ENCODE measurements at places on chromosomes 5 and 9. TPM values are rescaled to one million over a fixed set of nuclear protein-coding genes. Genes with fewer than 3 reads are reported as not detected.
A peak's percentile ranks its signal among the peaks of the same experiment; 100 is the strongest.

The PDCD1LG2 gene
- 1.7 TPM for total RNA-seq

The OR1L1 gene
- total RNA-seq = not detected

The CER1 gene
- not detected for total RNA-seq

The SLC46A2 gene
- 13.0 TPM for total RNA-seq

The LTC4S gene
- total RNA-seq = 19.6 TPM

The SOHLH1 gene
- not detected for total RNA-seq

The NR4A3 gene
- total RNA-seq = 6.2 TPM

The TNFSF8 gene
- total RNA-seq = 4.8 TPM

The ZDHHC11B gene
- 26.4 TPM for total RNA-seq

The FSTL4 gene
- total RNA-seq = 2.9 TPM

The HTR4 gene
- total RNA-seq = not detected

The PHYKPL gene
- 87.9 TPM for total RNA-seq

GRCh38 chr9:79346350-79347020 lies 225.3 kb upstream of the TLE4 start:
- no peak overlapping the region for H3K27ac ChIP-seq
- no peak overlapping the region for H3K4me3 ChIP-seq
- no peaks in the 10 kb centered on the region for H3K27me3 ChIP-seq

DNA sequence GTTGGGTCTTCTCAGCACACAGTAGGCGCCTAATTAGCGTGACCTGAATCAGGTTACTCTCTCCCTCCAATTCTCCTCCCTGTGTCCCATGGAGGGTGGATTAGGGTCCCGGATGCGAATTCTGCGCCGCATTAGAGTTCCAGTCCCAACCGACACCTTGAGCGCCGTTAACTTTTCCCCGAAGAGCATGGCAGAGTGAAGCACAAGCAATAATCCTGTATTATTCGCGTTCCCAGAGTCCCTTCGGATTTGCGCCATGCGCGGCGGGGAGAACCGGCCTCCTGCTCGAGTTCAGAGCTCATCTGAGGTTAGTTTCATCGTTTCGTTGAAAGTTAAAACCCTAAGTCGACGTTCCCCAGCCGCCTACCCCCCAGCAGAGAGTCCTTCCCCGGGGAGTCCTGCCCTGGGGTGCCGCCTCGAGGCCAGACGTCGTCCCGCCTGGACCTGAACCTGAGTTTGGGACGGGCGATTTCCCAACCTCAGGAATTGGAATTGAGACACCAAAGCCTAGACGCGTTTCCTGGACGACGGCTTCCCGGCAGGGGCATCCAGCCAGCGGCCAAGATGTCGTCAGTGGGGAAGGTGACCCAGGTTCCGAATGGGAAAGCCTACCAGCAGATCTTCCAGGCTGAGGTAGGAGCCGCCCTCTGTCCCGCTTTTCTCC lies at the start of gene CCDC180:
Gene CCDC180, plus strand, starts transcription at position 160 of the 664 bp plus-strand sequence. Its CDS starts 405 bp downstream, at position 565.
- H3K4me3 ChIP-seq = no peak within 1 kb of the TSS
- H3K4me1 ChIP-seq = no peaks in the 10 kb centered on the region
- no peak within 1 kb of the TSS for H3K27ac ChIP-seq
- peaks cover under 1% of the 10 kb centered on the region for H3K36me3 ChIP-seq

DNA sequence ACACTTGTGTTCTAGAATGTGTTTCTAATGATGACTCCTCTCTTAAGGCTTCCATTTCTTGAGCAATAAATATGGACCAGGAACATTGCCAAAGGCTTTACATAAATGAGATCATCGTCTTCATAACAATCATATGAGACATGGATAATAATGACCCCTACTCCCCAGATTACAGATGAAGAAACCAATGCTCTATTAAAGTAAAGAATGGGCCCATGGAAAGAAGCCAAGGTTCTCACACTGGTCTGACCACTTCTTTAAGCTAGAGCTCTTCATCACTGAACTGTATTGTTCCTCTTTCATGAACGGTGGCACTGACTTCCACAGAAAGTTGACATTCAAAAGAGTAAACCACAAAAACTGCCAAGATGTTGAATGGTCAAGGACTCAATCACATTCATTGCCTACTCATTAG lies 65.3 kb downstream of the MARCHF3 start:
- no peaks in the 10 kb centered on the region for H3K27me3 ChIP-seq
- H3K36me3 ChIP-seq = no peaks in the 10 kb centered on the region
- H3K4me3 ChIP-seq = no peak overlapping the region
- no peak overlapping the region for H3K27ac ChIP-seq
- DNase-seq = no peak

DNA sequence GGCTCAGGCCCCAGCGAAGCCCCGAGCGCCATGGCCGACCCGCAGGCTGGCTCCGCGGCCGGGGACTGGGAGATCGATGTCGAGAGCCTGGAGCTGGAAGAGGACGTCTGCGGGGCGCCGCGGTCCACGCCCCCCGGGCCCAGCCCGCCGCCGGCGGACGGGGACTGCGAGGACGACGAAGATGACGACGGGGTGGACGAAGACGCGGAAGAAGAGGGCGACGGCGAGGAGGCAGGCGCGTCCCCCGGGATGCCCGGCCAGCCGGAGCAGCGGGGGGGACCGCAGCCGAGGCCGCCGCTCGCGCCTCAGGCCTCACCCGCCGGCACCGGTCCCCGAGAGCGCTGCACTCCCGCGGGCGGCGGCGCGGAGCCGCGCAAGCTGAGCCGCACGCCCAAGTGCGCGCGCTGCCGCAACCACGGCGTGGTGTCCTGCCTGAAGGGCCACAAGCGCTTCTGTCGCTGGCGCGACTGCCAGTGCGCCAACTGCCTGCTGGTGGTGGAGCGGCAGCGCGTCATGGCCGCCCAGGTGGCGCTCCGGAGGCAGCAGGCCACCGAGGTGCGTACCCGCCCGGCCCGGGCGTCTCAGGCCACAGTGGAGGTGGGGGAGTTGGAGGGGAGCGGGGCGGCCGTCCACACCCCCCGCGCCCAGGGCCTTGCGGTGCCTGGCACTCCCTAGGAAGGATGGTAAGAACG lies 1.6 kb downstream of the DMRT2 start:
- H3K27ac ChIP-seq = no peak overlapping the region
- H3K36me3 ChIP-seq = no peaks in the 10 kb centered on the region
- peak; percentile 64 for DNase-seq
- peaks cover 100% of the 10 kb centered on the region for H3K27me3 ChIP-seq

DNA sequence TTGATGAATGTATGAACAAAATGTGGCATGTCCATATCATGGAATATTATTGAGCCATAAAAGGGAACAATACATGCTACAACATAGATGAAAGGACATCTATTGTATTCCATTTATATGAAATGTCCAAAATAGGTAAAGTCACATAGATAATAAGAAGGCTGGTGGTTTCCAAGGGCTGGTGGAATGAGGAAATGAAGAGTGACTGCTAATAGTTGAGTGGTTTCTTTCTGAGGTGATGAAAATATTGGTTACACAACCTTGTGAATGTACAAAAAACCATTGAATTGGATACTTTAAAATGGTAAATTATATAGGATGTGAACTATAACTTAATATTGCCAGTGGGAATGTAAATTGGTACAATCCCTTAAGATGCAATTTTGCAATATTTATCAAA lies 5.2 kb downstream of the ARSB start:
- H3K36me3 ChIP-seq = no peaks in the 10 kb centered on the region
- no peak for DNase-seq
- no peak overlapping the region for H3K27ac ChIP-seq
- no peaks in the 10 kb centered on the region for H3K4me1 ChIP-seq
- no peaks in the 10 kb centered on the region for H3K27me3 ChIP-seq

GRCh38 chr5:158677470-158677838 lies 422.3 kb downstream of the EBF1 start:
- no peak for DNase-seq
- H3K27me3 ChIP-seq = no peaks in the 10 kb centered on the region
- H3K36me3 ChIP-seq = no peaks in the 10 kb centered on the region
- H3K4me1 ChIP-seq = no peaks in the 10 kb centered on the region
- no peak overlapping the region for H3K27ac ChIP-seq
- no peak overlapping the region for H3K4me3 ChIP-seq

- H3K27me3 ChIP-seq = no peaks in the 10 kb centered on the region
- H3K4me3 ChIP-seq = no peak overlapping the region
- no peak for DNase-seq
- H3K36me3 ChIP-seq = no peaks in the 10 kb centered on the region
Measured at GRCh38 chr5:18653216-18653752, 1019.0 kb downstream of the TAF11L14 start.

- H3K4me3 ChIP-seq = no peak overlapping the region
- no peak for DNase-seq
- H3K27ac ChIP-seq = no peak overlapping the region
- no peaks in the 10 kb centered on the region for H3K4me1 ChIP-seq
- H3K27me3 ChIP-seq = no peaks in the 10 kb centered on the region
Measured at GRCh38 chr5:17157294-17157693, 60.1 kb upstream of the BASP1 start.

GRCh38 chr9:32918628-32919027 lies 82.8 kb downstream of the APTX start:
- H3K4me1 ChIP-seq = no peaks in the 10 kb centered on the region
- no peak overlapping the region for H3K27ac ChIP-seq
- no peak for DNase-seq
- no peak overlapping the region for H3K4me3 ChIP-seq

DNA sequence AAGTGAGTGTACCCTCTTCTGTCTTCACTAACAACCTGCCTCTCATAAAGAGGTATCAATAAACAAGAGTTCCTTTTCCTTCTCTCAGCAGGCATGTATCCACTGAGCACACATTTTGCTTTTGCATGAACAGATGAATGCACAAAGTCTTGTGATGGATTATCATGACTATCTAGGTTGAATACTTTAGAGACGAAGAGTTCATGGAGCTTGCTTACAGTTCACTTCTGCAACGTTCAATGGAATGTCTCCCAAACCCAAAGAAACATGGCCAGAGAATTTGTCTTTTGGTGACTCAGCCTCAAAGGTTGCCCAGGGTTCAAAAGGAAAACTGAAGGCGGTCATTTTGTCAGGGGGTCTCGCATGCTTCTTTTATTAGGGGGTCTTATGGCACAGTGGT lies 55.4 kb downstream of the BRINP1 start:
- no peaks in the 10 kb centered on the region for H3K27me3 ChIP-seq
- no peak overlapping the region for H3K27ac ChIP-seq
- no peaks in the 10 kb centered on the region for H3K4me1 ChIP-seq
- no peaks in the 10 kb centered on the region for H3K36me3 ChIP-seq
- H3K4me3 ChIP-seq = no peak overlapping the region
- no peak for DNase-seq

DNA sequence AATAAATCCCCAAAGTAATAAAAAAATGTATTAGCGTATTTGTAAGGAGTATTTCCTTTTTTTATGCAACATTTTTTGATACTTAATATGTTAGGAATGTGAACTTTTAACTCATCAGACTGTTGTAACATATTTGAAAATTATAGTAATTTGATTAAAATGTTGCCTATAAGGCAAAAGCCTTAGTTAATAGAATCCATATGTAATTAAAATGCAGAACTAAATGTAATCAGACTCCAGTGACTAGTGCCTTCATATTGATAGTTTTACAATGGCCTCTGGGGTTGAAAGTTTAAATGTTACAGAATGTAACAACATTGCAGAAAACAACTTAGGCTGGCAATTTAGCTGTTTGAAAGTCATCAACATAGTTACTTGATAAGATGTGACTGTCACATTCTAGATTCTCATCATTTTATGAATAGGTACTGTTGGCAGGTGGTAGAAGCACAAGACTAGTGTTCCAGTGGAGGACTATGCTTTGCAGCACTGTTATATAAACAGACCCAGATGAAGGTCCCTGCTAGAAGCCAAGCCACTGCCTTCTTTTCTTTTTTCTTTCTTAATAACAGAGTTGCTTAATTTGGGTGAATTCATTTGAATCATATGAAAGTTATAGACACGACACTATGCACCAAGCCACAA lies 382.9 kb downstream of the CCDC171 start:
- DNase-seq = peak; percentile 5
- H3K27ac ChIP-seq = no peak overlapping the region
- no peak overlapping the region for H3K4me3 ChIP-seq
- H3K27me3 ChIP-seq = no peaks in the 10 kb centered on the region

GRCh38 chr9:90060256-90060655 lies 455.4 kb downstream of the GADD45G start:
- H3K4me3 ChIP-seq = no peak overlapping the region
- H3K27me3 ChIP-seq = no peaks in the 10 kb centered on the region
- DNase-seq = no peak
- no peak overlapping the region for H3K27ac ChIP-seq
- no peaks in the 10 kb centered on the region for H3K36me3 ChIP-seq

DNA sequence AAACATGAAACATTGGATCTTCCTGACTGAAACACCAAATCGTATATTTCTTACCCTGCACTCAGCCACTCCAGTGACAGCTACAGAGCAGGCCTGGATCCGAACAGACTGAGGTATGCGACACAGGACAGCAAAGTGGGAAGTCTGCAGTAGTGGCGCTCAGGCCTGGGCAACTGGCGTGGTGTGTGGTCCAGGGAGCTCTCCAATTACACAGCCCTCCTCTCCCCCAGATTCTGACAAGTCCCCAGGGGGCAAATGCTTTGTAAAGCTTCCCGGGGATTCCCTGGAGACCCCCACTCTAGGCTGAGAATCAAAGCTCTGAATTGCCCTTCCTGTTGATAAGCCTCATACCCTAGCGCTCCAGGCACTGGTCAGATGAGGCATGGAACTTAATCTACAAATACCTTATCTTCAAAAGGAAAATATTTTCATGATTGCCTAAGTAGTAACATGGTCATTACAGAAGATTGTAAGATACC lies 104.8 kb upstream of the ERCC6L2 start:
- no peak for DNase-seq
- H3K27me3 ChIP-seq = no peaks in the 10 kb centered on the region
- no peak overlapping the region for H3K4me3 ChIP-seq
- no peaks in the 10 kb centered on the region for H3K36me3 ChIP-seq

- DNase-seq = no peak
- H3K27me3 ChIP-seq = no peaks in the 10 kb centered on the region
- H3K4me1 ChIP-seq = peaks cover 3% of the 10 kb centered on the region
- H3K36me3 ChIP-seq = no peaks in the 10 kb centered on the region
Measured at GRCh38 chr9:84860249-84861115, 191.0 kb downstream of the NTRK2 start.

GRCh38 chr5:102958481-102959011 lies 161.4 kb downstream of the GIN1 start:
- no peak for DNase-seq
- no peaks in the 10 kb centered on the region for H3K27me3 ChIP-seq
- H3K4me3 ChIP-seq = no peak overlapping the region
- peaks cover 6% of the 10 kb centered on the region for H3K4me1 ChIP-seq
- H3K27ac ChIP-seq = no peak overlapping the region

All from left lung (tissue), 14 donors.